Kidney tubule cell (primary cell): ENCODE measurements at places on chromosomes 1 and 21.

DNA sequence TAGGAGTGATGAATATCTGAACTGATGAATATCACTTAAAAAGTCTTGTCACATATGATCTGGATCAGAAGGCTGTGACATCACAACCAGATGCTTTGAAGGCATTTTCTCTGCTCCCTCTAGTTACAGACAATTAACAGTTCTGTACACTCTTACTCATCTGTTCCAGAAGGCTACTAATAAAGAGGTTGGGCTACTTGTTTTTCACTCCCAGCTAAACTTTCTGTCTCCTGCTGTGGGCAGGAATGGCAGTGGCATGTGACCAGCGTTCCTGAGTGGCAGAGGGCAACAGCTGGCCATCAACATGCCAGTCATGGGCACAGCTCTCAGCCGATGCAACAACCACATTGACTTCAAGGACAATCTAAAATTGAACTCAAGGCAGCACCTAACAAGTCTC lies 66.7 kb downstream of the SLC45A1 start:
- peak; percentile 40 for DNase-seq

DNA sequence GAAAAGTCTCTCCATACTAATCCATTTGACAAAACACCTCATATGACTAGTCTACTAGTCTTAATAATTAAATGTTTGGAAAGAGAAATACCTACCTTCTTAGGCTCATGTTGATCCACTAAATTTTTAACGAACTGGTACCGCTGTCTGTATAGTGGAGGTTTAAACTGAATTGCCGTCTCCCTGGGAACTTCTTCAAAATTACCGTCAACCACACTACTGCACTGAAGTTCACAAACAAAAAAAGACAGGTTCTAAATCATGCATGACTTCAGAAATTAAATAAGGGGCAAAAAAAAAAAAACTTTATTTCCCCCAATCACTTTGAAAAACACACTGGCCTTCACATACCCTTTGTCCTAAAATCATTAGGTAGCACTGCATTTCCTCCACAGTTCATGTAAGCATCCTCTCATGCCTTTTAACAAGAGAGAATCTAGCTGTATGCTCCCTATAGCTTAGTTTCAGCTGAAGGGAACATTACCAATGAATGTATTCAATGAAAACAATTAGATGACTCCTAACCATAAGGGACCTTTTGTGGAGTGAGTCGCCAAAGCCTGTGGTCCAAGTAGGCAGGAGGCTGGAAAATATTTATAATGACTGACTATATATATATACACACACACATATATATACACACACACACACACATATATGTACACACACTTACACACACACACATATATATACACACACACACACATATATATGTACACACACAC lies 3.4 kb downstream of the HENMT1 start:
- DNase-seq: no peak

DNA sequence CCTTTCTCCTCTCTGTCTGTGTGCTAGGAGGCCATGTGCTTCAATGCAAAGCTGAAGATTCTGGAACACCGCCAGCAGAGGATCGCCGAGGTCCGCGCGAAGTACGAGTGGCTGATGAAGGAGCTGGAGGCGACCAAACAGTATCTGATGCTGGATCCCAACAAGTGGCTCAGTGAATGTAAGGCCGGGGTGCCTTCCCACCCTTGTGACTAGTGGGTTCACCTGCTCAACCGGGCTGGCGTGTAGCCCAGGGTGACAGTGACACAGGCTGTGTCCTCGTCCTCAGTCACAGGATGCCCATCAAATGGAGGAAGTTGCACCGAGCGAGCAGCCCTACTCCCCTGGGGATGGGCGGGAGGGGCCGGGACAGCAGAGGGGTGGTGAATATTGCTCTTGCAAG lies 544.1 kb downstream of the KIF26B start:
- DNase-seq: no peak

DNA sequence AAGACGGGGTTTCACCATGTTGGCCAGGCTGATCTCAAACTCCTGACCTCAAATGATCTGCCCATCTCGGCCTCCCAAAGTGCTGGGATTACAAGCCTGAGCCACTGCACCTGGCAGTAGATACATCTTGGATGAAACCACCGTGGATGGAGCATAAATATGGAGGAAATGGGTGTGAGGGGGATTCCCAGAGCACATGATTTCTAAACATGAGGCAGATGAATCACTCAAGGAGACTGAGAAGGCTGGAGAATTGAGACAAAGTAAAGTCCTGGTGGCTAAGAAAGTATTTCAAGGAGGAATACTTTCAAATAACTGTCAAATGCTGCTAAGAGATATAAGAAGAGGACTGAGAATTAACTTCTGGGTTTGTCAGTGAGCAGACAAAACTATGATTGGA lies 5.4 kb upstream of the PGBD5 start:
- DNase-seq: peak; percentile 84
